ENCODE measurements at places on chromosomes 6 and 20.
A peak's percentile ranks its signal among the peaks of the same experiment; 100 is the strongest.

- DNase-seq: no peak
Observed at GRCh38 chr6:134190883-134191282, 127.0 kb downstream of the SGK1 start.

GRCh38 chr6:24195836-24196597 lies 70.0 kb downstream of the NRSN1 start:
- no peak for DNase-seq

DNA sequence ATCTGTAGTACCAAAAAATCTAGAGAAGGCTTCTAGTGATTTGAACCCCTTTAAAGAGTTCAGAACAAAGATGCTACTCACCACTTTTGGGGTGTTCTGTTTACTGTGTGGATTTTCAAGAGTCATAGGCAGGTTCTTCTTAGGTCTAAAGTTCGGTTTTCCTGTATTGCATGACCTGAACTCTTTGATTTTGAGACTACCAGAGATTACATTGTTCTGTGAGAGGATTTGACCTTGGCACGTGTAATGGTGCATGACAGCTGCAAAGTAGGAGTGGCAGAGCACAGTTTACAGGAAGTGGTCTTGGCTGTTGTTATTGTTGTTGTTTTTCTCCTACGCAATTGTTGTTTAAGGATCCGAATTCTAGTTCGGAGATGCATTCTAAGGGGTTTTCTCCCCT lies 592.7 kb downstream of the EPHA7 start:
- DNase-seq: no peak

GRCh38 chr20:4766631-4767030 lies 44.9 kb downstream of the PRND start:
- peak; percentile 84 for DNase-seq

All from hematopoietic multipotent progenitor cell (in vitro differentiated cells).